ENCODE measurements at places on chromosomes 7 and 10.
A peak's percentile ranks its signal among the peaks of the same experiment; 100 is the strongest.

DNA sequence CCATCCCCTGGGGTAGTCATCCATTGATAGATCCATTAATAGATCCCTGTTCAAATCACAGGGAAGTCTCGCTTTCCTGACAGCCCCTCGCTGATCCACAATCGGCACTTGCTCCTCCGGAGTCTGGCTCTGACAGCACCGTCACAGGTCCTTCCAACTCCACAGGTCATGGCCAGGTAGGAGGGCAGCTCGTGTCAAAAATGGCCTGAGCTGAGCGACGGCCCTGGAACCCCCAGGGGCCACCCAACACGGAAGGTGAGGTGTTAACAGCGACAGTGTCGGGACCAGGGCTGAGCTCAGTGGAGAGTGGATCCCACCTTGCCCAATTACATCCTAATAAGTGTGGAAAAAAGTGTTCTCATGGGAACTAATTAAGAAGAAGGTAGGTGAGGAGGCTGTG is 219.8 kb downstream of the TCERG1L start:
- no peak for DNase-seq

DNA sequence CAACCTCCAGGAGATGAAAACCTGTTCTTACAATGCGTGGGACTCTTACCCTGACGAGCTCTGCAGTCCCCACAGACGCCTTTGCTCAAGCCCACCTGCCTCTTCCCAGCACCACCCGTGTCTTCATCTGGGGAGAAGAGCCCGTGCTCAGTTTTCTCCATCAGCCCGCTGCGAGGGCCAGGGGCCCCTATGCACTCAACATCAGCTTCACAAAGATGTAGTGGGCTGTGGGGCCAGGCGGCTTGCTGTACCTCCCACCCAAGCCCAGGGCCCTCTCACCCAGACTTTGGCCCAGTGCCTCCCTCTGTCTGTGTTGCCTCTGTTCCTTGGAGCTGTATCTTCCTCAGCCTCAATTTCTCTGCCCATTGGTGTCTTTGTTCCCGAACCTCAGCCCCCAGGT is 436.6 kb downstream of the DNAJB6 start:
- DNase-seq: no peak

- DNase-seq: no peak
These were observed 393.2 kb upstream of the PODXL start for GRCh38 chr7:131949659-131950058.

GRCh38 chr7:132152131-132152889 is 424.0 kb downstream of the PLXNA4 start:
- DNase-seq: no peak

DNA sequence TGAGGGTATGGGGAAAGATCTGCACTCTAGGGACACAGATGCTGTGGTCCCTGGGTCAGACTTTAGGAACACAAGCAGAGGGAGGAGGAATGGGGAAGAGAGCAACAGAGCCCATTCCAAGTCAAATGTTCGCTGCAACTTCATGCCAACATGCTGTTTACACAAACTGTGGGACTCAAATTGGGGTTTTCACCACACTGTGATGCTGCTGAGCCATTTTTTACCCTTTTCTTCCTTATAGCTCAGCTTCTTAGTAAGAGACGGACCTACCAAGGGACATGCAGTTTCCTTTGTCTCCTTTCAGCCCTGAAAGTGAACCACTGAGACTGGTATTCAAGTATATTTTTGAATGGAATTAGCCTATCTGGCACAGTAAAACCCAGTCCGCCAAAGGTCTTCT is 64.3 kb upstream of the AGK start:
- DNase-seq: no peak

GRCh38 chr10:43930243-43930642 is 281.6 kb upstream of the ZNF32 start:
- DNase-seq: no peak

DNA sequence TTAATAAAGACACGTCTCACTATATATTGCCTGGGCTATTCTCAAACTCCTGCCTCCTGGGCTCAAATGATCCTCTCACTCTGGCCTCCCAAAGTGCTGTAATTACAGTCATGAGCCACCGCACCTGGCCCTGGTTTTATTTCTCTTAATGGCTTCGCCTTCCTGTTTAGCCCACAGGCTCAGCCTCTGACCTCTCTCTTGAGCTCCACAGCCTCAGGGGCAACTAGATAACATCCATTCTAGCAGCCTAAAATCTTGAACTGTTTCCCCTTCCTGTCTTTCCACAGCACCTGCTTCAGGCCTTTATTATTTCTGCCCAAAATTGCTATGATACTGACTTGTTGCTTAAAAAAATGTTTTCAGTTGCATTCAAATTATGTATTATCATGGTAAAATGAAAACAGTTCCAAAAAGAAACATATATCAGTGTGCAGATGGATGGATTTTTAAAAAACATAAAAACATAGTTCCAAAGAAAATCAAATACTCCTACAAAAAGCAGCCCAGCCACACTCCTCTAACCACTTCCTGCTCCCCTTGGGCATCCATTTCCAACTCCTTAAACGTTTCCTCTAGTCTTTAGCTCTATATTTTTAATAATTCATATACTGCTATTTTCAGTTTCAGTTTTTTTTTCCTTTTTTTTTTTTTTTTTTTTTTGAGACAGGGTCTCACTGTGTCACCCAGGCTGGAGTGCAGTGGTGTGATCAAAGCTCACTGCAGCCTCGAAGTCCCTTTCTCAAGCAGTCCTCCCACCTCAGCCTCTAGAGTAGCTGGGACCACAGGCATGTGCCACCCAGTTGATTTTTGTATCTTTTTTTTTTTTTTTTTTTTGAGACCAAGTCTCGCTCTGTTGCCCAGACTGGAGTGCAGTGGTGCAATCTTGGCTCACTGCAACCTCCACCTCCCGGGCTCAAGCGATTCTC is 5.1 kb upstream of the BAZ1B start:
- DNase-seq: no peak

DNA sequence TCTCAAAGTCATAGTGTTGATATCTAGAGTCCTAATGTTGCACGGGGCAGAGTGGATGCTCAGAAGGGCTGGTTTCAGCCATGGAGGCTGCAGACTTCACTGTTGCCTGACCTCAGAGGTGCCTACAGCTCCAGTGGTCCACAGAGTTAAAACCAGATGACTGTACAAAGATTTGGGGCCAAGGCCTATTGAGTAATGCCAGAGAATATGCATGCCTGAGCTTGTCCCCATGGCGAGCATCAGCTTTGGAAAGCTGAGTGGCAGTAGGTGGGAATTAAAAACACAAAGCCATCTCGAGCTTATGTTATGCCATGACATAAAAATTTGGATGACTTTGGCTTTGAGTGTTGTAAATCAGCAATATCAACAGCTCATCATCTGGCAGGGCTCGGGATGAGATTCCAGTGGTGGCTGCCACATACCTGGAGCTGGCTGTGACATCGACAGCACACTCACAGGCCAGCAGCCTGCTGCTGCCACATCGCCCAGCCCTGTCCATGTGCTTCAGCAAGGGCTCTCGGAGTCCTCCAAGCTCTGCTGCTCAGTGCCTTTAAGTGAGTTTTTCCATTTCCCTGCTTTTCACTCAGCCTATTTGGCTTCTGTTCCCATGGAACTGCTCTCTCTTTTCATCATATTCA is 379.6 kb downstream of the TNS3 start:
- no peak for DNase-seq

GRCh38 chr7:48139459-48139858 is 31.8 kb upstream of the ABCA13 start:
- no peak for DNase-seq

DNA sequence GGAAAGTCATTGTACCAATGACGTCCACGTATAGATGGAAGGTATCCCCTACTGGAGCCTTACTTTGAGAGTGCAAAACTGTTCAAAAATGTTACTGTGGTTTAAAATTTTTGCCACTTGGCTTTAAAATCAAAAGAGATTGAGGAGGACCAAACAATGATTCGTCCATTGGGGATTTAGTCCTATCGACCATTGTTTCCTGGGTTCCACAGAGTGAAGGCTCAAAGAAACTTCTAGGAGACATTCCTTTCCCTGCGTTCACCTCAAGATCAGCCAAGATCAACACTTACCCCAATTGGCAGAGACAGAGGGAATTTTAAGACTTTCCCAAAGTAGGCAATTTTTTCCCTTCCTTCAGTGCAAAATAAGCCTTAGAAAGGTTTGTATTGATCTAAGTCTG is 152.3 kb downstream of the NEBL start:
- no peak for DNase-seq

- DNase-seq: no peak
These were observed 43.4 kb downstream of the FOXL3 start for GRCh38 chr7:333393-333764.

GRCh38 chr7:158291998-158292397 is 295.6 kb downstream of the PTPRN2 start:
- DNase-seq: no peak

DNA sequence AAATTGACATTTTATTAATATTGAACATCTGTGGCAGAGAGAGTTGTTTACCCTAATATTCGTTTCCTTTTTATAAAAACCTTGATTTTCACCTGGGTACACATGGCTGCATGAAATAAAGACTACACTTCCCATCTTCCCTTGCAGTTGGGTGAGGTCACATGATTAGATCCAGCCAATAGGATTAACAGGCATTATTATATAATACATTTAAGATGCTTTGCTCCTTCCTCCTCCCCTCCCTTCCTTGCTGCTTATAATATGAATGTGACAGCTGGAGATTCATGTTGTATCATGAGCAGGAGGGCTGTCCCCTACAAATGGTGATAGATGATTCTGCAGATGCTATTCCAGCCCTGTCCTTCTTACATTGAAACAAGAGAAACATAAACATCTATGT is 146.6 kb downstream of the SH2D4B start:
- DNase-seq: peak; percentile 47

DNA sequence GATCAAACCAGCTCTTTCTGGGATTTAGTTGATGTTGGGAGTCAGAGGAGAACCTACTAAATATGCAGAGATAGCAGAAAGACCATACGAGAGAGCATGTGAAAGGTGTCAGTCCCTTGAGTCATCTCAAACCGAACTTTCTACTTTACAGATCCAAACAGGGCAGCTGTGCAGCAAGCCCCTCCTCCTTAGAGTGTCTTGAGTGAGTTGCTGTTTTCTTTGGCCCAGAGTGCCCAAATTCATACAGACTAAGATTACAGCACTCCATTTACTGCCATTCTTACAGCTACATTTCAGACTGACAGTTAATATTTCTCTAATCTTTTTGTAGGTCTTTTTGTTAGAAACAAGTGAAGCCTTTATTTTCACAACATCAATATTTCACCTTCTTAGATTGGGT is 53.4 kb downstream of the NRCAM start:
- no peak for DNase-seq

- DNase-seq: no peak
These were observed 86.0 kb upstream of the ARID5B start for GRCh38 chr10:61815496-61815895.

- DNase-seq: no peak
These were observed 109.3 kb upstream of the RHEB start for GRCh38 chr7:151628846-151629604.

DNA sequence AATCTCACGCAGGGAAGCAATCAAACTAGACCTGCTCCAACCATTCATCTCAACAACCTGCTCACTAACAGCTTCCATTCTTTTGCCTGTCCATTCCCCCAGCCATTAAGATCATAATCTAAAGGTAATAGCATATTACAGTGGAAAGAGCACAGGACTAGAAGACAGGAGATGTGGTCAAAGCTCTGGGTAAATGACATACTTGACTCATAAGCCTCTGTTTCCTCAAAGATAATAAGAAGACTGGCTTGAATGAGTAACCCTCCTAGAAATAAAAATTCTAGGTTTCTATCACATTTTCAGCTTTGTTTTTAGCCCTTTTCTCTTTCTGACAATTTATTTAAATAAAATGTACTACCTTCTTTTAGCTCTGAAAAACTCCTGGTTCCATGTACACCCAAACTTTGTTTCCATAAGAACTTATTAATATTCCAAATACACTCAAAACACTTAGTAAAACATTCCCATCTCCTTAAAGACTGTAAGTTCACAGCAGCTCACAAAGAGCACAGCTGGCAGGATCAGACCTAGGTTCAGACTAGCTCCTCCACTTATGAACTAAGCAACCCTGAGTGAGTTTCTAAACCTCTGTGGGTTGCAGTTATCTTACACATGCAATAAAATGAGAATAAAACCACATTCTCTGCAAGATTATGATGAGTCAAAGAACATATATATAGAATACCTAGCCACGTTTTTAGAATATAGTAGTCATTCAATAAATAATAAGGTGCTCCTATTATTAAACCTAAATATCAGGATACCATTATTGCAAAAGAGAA is 11.6 kb downstream of the FAM204A start:
- no peak for DNase-seq

- no peak for DNase-seq
These were observed 53.6 kb downstream of the ADRA2A start for GRCh38 chr10:111130471-111130870.

DNA sequence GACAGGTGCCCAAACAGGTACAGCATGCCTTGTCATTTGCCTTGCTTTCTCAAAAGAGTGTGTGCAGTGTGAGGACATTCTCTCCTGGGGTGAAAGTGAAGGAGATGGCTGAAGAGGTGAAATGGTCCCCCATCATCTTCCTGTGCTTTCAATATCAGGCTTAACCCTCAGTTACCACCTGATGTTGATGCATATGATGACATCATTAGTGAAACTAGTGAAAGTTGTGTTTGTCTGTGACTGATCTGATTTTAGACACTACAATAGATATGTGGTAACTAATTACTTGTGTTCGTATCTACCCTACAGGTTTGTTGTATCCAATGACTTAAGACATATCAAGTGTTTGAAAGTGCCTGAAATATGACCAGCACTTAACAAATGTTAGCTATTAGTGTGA is 24.4 kb upstream of the LRRC18 start:
- no peak for DNase-seq

GRCh38 chr10:75959209-75959608 is 527.8 kb downstream of the LRMDA start:
- no peak for DNase-seq

GRCh38 chr7:48084727-48085432 is 4.2 kb upstream of the UPP1 start:
- DNase-seq: no peak

GRCh38 chr7:107072133-107072532 is 27.6 kb downstream of the PRKAR2B start:
- no peak for DNase-seq

- DNase-seq: peak; percentile 71
These were observed 816 bp upstream of the LRRC4 start for GRCh38 chr7:128031901-128032604.

- no peak for DNase-seq
These were observed 14.5 kb downstream of the GIMAP5 start for GRCh38 chr7:150751702-150752101.

DNA sequence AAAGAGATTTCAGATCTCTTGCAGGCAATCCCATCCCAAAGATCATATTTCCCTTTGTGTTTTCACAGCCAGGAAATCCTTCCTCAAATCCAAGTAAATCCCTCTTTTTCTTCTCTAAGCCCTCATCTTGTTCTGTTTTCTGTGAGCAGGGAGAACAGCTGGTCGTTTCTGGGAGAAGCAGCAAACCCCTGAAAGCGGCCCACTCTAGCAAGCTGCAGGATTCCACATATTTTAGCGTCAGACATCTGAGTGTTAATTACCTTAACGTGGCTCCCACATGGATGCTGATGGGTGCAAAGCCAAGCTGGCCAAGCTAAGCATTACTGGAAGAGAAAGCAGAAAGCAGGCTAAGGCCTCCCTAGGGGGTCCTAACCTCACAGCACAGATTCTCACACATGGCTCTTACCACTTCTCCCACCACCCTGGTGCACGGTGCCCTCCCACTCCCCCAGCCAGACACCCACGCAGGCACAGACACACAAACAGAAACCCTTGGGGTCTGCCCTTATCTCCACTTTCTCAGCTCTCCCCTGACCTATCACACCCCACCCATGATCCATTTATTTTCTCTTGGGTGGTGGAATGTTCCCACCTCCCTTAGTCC is 551.0 kb upstream of the AUTS2 start:
- no peak for DNase-seq

All from CD4-positive, CD25-positive, alpha-beta regulatory T cell (primary cell).